ENCODE measurements at places on chromosomes 5 and 9.

- DNase-seq = no peak
These were observed 96.0 kb downstream of the ZFAND5 start for GRCh38 chr9:72268961-72269360.

GRCh38 chr5:145981589-145982571 is 45.5 kb downstream of the SH3RF2 start:
- DNase-seq = no peak

DNA sequence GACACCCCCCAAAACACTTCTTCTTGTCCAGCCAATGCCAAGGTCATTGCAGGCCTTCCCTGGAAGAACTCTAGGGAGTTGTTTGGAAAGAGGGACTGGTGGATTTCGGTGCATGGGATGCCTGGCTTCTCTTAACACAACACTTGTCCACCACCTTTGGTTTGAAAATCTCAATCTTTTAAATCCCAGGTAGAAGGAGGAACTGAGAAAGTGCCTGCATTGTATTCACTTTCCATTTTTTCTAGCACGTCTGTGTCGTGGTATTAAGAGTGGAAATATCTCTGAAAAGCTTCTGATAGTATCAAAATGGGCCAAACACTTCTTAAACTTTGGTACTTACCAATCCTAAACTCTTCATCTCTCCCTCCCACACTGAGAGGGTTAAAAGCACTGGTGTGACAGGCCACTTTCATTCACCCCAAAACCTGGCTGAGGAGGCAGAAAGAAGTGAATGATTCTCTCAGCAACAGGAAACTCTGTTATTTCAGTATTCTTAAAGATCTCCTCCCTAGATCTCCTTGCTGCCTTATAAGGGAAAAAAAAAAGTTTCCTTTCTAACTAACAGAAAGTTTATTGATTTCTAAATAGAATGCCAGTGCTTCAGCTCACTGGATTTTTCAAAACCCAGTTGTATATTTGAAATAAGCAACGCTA is 3.9 kb upstream of the NFIB start:
- DNase-seq = no peak

DNA sequence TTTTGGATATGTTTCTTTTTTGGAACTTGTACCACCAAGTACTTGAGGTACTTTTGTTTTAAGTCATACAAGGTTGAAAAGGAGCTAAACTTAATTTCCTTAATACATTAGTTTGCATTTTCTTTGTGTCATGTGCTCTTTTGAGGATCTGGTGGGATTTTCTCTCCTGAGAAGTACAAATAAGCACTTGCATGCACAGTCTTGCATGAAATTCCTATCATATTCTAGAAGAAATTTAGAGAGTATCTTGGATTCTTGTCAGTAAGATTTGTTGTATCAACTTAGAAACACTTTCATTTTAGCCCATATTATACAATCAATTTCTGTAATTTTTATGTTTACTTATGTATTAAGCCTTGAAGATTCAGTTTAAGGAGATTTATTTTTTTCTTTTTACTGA is 64.9 kb downstream of the CCNH start:
- no peak for DNase-seq

DNA sequence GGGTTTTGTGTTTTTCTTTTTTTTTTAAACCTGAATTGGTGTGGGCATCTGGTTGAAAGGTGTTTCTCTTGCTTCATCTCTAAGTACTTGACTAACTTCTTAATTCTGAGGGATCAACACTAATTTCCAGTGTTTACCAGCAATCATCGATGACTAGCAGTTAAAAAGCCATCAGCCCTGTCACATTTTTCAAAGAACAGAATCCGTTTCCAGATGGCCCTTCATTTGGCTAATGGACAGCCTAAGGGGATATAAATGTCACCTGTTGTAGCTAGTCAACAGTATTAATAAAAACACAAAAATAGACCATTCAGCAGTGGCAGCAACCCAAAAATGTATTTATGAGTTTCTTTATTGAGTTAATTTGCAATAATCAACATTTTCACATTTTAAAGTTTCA is 1076.5 kb downstream of the MAT2B start:
- DNase-seq = no peak

DNA sequence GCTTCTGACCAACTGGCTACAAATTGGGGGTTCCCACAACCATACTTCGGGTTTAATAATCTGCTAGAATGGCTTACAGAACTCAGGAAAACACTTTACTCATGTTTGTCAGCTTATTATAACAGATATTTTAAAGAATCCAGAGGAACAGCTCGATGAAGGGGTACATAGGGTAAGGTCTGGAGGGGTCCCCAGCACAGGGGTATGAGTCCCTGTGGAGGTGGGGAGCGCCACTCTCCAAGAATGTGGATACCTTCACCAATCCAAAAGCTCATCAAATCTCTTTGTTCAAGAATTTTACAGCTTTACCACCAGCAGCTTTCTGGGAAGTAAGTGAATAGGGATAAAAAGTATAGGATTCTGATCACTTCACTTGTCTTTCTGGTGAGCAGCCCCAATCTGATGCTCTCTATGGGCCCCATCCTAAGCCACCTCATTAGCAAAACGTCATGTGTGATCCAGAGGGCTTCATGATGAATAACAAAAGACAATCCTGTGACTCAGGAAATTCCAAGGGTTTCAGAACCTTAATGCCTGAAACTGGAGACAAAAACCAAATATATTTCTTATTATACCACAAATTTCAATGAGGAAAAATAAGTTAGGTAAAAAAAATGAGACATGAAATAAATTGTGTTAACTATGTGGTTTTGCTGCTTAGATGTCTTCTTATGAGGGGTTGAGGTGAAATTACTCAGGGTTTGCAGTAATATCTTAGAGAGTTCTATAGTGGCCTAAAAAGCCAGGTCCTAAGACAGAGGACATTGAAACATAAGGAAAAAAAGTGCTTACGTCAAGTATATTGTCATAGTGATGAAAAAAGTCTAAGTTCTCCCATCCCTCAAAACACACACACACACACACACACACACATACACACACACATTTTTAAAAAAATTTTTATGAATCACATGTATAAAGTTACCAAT is 290.5 kb downstream of the ANXA1 start:
- no peak for DNase-seq

DNA sequence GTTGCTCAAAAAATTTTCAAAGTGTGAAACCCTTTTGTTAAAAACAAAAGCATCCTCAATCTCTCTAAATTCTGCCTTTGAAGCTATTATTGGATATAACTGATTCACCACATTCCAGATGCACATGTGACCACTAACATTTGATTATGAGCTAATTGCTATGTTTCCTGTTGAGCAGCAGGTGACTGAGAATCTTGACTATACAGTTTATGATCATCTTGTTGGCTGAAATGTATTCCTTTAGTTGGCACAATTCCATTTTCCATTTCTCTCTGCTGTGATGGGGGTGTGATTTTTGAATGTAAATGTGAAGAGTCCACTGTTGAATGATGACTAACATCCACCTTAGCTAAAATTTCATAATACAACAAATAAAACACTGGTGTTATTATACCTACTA is 10.7 kb downstream of the LYSMD3 start:
- no peak for DNase-seq

- DNase-seq = no peak
These were observed 9.4 kb downstream of the MYOZ3 start for GRCh38 chr5:150670275-150670947.

- DNase-seq = no peak
These were observed 65.4 kb downstream of the DRD1 start for GRCh38 chr5:175378444-175379028.

GRCh38 chr9:115202960-115203751 is 85.2 kb upstream of the TNC start:
- no peak for DNase-seq

DNA sequence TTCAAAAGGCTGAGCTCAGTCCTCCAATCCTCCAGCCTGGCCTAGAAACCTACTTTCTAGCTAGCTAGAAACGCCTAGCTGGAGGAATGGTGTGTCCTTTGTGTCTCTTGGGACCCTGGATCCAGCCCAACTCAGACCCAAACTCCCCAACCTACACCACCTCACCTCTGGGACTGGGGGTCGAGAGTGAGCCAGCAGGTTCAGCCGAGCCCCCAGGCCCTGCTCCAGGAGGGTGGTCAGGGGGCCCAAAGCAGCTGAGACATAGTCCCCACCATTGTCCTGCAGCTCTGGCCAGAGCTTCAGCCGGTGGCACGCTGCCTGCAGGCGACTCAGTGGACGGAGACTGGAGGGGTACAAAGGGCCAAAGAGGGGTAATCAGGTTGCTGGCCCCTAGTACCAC is 6.2 kb downstream of the NOL6 start:
- DNase-seq = no peak

GRCh38 chr5:128538250-128539037 is 399 bp upstream of the FBN2 start:
- no peak for DNase-seq

DNA sequence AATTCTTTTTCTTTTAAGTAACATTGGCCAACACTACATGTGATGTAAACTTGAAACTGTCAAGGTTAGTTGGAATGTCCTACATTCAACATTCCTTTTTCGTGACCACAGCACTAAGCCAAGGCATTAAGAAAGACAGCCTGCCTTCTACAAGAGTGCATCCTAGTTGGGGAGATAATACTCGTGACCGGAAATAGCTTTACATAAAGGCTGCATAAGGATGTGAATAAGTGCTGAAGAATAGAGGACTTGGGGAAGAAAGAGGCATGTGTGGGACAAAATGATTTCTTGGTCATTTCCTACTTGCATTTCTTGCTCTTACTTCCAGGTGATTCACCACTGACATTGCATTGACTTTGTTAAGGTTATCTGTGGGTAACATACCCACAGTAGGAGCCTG is 282.0 kb downstream of the DMRT2 start:
- DNase-seq = no peak

DNA sequence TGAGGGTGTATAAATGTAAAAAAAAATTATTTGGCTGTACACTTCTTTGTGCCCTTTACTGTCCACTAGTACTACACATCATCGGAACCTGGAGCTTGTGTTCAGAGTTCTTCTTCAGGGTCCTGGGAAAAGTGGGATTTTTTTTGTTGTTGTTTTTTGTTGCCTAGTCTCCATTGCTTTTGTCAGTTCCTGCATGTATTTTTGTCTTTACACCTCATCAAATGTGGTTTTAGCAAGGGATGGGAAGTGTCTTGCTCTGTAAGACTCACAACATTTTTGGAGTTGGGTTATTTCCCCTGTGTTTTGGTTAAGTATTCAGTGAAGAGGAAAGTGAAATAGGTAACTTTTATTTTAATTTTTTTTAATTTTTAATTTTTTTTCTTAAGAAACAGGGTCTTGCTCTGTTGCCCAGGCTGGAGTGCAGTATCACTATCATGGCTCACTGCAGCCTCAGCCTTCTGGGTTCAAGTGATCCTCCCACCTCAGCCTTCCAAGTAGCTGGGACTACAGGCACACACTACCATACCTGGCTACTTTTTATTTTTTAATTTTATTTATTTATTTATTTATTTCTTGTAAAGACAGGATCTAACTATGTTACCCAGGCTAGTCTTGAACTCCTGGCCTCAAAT is 40.7 kb downstream of the GARNL3 start:
- no peak for DNase-seq

DNA sequence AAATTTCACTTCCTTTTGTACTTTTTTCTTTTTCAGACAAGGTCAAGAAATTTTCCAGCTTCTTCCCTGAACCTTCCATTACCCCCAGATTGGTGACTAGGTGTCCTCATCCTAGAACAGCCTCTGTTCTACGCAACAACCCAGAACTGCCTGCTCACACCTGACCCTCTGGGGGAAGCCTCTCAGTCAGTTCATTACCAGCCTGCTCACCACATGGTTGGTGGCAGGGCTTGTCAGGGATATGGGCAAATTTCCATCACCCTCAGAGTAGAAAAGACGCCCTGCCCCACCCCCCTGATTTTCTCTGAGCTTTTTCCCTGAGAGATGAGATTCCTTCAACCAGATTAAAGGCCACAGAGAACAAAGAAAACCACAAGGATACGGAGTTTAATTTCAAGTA is 5.3 kb upstream of the CFAP95 start:
- DNase-seq = no peak

GRCh38 chr9:72844440-72844768 is 108.4 kb downstream of the ALDH1A1 start:
- DNase-seq = no peak

GRCh38 chr9:95588724-95589588 is 72.2 kb upstream of the PTCH1 start:
- DNase-seq = no peak

DNA sequence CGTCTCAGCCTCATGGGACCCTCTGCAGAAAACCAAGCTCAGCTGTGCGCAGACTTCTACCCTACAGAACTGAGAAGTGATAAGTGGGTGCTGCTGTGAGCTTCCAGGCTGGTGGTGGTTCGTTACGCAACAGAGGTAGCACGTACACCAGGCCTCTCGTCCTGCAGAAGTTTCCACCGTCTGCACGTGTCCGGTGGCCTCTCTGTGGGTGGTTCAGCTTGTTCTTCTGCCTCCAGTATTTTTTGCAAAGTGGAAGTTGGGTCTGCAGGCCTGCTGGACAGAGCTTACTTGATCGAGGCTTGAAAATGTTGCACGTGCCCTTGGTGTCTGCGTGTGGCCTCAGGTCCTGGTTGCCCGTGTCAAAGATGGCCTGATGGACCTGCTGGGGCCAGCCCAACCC is 27.5 kb downstream of the KCNT1 start:
- no peak for DNase-seq

- DNase-seq = no peak
These were observed 10.0 kb downstream of the MEF2C start for GRCh38 chr5:88872971-88873370.

- DNase-seq = no peak
These were observed 20.9 kb downstream of the CXXC5 start for GRCh38 chr5:139668924-139669661.

DNA sequence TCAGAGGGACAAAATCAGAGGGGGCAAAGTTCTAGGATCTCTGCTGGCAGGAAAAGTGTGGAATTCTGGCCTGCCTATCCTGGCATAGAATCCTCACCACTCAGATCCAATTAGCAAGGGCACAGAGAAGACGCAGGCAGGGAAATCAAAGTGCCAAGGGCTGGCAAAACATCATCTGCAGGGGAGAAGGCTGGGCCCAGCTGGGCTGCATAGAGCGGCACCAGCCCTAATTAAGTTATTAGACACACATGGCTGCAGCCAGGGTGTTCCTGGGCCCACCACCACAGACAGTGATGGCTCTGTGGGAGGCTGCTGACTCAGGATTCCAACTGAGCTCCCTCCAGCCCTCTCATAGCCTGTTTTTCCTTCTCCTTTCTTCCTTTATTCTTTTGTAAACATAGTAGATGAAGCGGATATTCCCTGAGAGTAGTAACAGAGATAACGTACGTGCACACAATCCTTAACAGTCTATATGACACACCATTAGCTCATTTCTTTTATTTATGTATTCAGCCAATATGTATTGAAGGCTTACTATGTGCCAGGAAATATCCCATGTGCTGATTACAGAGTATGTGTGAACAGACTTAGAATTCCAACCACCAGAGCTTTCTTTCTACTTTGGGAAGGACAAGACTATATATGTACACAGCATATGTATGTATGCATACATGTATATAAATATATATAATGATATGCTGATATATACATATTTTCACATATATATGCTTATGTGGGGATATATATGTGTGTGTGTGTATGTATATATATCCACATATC is 236.1 kb downstream of the ASTN2 start:
- DNase-seq = peak; percentile 90

DNA sequence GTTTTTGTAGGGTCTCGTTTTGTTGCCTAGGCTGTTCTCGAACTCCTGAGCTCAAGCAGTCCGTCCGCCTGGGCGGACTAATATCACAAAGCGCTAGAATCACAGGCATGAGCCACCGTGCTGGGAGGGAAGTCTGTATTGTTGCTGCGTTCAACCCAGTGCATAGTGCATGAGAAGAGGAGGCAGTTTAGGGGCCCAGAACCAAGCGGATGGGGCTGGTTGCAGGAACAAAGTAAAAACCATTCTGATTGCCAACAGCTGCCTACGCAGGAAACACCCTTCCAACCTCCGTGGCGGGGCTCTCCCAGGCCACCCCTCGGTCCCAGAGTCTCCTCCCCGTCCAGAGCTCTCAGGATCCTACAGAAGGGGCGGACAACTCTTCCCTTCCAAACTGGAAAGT is 87.1 kb downstream of the ANXA2R start:
- no peak for DNase-seq

Measured in NCI-H1694 (cell line).